ENCODE measurements at places on chromosomes 12 and 14.

GRCh38 chr12:54147186-54147585 lies 41.6 kb downstream of the SMUG1 start:
- no peak for DNase-seq

GRCh38 chr12:39375206-39375808 lies 67.6 kb downstream of the KIF21A start:
- DNase-seq = peak; percentile 5

DNA sequence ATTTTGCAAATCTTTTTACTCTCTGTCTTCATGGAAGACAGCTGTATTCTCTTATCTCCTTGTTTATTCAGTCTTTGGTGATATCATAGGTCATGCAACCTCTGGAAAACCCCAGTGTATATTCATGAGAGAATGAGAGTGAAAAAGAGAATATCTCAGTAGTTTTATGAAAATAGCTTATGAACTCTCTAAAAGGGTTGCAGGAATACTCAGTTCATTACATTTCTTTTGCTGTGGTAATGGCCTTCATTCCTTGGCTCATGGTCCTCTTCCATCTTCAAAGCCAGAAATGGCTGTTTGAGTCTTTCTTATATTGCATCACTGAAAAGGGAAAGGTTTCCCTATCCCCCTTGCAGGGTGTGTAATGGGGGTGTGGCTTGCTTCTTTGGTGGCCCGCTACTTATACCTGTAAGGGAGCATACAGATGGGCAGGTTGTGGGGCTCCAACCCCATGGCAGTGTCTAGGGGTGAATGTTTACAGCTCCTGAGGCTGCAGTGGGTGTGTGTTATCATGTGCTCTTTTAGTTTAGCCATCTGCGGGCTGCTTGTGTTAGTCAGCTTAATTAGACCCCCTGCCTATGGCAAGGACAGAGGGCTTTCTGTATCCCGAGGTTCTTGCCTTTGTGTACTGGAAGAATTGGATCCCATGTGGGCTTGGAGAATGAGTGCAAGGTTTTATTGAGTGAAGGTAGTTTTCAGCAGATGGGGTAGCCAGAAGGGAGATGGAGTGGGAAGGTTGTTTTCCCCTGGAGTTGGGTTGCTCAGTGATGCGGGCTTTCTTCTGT lies 150.2 kb downstream of the CCDC91 start:
- DNase-seq = no peak

GRCh38 chr14:105145381-105146180 lies 23.0 kb downstream of the JAG2 start:
- no peak for DNase-seq

Data from activated CD4-positive, alpha-beta T cell treated with anti-CD3 and anti-CD28 coated beads, Interleukin-2, Interleukin-4, amounts not matched to agents 100 ng/mL and 50 ng/mL, durations not matched to agents 16 hours and 8 hours (primary cell).